ENCODE measurements at places on chromosomes 4 and X.

DNA sequence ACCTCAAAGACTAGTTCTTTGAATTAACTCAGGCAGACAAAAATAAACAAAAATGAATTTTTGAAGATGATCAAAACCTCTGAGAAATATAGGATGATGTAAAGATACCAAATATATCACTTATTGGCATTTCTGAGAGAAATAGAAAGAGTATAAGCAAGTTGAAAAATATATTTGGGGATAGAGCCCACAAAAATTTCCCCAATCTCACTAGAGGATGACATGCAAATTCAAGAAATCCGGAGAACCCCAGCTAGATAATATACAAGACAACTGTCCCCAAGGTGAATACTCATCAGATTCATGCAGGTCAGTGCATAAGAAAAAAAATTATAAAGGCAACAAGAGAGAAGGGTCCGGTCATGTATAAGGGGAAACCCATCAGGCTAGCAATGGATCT lies 129.1 kb downstream of the CXXC4 start:
- DNase-seq, result no peak

DNA sequence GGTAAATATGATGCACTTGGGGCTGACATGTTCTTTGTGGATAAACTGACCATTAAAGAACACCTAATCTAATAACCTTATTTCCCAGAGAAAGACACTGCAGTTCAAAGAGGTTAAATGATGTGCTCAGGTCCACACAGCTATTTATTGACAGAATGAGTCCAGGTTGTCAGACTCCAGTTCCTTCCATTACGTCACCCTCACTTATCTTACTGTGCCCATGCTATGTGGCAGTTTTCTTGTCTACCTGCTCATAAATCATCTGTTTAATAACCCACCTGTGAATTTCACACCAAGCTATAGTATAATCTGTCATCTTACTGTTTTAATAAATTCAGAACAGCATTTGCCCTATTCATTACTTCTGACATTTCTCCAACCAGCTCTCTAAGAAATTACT lies 36.7 kb downstream of the QRFPR start:
- no peak for DNase-seq

DNA sequence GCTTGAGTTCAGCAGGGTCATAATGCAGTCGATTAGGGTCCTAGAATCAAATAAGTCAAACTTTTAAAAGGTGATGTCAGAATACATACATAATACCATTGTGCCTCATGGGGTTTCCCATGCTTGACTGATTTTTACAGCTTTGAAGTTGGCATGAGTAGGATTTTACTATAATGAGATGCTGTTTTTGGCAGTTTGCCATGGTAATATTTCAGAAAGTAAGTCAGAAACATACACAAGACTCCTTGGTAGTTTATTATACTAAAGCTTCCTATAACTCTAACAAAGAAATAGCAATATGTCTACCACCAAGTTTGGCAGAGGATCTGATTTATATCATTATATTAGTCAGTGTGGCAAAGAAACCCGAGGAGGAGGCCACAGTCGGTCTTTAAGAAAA lies 45.2 kb downstream of the PHKA2 start:
- DNase-seq, result no peak

- DNase-seq, result no peak
Measured at GRCh38 chrX:13126775-13127174, 82.4 kb upstream of the FAM9C start.

DNA sequence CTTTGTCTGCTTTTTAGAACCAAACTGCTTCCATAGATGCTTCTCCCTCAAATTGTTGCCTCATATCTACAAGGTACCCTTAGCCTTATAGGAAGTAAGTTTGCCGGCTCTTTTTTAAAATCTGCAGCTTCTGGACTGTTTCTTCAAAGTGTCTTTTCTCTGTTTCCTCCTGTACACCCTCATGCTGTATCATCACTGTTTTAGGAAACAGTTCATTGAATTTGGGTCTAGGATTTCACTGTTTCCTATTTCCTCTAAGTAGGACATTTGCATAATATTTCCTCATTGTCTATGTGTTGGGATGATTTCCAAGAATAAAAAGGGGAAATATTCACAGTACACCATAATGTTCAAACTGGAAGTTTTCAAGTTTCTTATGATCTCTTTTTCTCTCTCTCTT lies 43.0 kb downstream of the BANK1 start:
- DNase-seq, result no peak

DNA sequence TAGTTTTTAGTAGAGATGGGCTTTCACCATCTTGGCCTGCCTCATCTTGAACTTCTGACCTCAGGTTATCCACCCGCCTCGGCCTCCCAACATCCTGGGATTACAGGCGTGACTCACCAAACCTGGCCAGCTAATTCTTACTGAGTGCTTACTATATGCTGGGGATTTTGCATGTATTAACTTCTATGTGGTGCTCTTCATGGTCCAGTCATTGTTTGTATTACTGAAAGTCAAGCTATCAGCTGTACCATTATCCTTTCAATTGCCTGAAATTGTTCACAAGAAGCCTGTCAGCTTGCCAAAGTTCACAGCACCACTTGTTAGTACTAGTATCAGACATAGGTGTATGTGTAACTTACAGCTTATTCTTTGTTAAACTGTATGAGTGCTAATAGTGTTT lies 1272.1 kb downstream of the ARAP2 start:
- no peak for DNase-seq

- no peak for DNase-seq
Measured at GRCh38 chrX:68870357-68870756, 41.5 kb downstream of the EFNB1 start.

GRCh38 chr4:23923141-23923540 lies 33.3 kb upstream of the PPARGC1A start:
- DNase-seq, result no peak

All from activated CD8-positive, alpha-beta memory T cell treated with anti-CD3 and anti-CD28 coated beads for 4 hours (primary cell).